CD4-positive, alpha-beta T cell treated with Interleukin-2 at 100 ng/mL for 4 hours (primary cell): ENCODE measurements at places on chromosomes 7 and 10.

DNA sequence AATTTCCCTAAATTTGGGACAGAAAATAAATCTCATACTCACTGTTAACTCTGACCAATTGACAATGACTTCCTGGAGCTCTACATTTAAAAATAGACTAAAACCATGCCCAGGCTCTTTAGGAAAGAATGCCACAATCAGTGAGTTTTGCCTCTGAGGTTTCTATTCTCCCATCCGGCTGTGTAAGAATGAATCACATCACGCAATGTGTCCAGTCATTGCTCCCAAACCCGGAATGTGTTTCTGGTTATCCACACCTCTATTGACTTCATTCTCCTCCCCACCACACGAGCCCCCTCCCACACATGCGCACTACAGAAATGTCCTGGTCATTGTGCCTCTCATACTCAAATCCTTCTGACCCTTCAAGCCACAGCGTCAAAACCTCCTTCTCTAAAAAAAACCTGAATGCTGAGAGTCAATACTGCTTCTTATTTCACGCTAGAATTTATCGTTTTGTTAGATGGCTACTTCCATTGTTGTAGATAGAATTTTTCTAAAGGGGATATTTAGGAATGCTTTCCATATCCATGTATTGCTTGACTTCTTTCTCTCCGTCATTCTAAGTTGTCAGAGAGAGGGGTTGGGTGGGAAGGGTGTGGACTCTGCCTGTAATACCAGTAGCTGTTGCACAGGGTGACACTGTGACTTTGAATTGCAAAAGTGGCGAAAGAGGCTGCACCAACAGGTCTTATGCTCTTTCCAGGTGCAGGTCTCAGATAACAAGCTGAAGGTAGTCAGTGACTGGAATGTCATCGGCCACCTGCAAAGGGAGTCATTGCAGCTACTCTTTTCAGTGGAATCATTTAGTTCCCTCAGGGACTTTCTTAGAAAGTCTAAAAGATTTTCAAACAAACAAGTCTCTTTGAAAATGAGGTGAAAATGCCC is 356.6 kb downstream of the PAXIP1 start:
- no peak for DNase-seq

DNA sequence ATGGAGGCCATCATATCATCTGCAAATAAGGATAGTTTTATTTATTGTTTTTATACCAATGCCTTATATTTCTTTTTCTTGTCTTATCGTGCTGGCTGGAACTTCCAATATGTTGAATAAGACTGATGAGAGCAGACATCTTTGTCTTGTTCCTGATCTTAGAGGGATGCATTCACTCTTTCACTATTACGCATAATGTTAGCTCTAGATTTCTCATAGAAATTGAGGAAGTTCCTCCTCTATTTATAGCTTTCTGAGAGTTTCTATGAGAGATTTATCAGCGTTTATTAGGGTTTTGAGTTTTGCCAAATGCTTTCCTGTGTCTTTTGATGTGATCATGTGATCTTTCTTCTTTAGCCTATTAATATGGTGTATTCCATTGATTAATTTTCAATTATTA is 49.3 kb downstream of the COL28A1 start:
- no peak for DNase-seq

DNA sequence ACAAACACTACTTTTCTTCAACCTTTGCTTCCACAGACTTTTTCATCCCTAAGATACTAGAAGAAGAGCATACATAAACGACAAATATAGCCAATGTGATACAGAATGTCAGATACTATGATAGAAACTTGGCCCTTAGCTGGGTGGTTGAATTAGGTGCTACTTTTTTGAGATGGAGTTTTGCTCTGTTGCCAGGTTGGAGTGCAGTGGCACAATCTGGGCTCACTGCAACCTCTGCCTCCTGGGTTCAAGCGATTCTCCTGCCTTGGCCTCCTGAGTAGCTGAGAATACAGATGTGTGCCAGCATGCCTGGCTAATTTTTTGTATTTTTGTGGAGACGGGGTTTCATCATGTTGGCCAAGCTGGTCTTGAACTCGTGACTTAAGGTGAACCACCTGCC is 3.5 kb downstream of the PPIA start:
- DNase-seq = no peak

DNA sequence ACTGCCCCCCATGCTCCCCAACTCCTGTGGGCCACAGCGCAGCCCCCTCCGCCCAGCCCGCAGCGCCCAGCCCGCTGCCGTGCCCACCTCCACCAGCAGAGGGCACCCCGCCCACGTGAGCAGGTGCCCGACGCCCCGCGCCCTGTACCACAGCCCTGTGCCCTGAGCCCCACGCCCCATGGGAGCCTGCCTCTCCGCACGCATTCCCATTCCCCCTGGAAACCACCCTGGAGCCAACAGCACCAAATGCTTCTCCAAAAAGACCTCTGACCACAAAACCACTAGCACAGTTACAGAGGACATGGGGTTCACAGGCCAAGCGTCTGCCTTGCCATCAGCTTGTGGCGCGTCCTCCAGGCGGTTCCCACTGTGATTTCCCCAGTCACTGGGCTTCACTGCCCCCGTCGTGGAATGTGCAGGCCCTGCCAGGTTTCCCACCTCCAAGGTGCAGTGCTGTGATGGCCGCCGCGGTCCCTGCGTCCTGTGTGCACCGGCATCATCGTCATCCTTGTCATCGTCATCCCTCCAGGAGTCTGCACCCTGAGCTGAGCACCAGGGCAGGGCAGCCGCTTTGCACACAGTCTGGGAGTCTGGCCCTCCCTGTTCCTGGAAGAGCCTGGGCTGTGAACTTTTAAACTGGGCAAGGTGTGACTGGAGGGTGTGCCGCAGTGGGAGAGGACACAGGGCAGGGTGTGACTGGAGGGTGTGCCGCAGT is 61.7 kb downstream of the PWWP2B start:
- peak; percentile 59 for DNase-seq

GRCh38 chr10:87887146-87887545 is 23.7 kb downstream of the PTEN start:
- no peak for DNase-seq

DNA sequence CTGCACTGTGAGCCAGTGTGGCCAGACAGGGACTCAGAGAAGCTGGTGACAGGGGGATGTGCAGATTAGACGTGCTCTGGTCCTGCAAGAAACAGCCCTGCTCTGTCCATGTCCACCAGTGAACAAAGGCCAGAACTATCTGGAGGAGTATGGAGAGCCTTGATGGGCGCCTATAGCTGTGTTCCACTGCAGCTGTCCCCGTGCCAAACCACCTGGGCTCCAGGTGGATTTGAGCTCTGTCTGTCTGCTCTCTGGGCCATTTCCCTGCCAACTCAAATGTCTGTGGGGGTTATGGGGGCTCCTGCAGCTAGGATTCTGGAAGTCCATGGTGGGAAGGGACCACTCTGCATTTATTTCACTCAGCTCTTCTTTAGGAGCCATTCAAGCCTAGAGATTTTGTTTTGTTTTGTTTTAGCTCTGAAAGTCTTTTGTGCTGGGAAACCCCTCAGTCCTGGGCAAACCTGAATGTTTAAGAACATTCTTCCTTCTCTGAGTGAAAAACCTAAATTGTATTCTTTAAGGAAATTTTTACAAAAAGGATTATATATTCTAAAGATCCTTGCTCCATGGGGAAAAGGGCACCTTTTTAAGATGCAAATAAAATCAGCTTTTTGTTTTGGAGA is 1039.5 kb upstream of the SORCS1 start:
- DNase-seq = no peak

GRCh38 chr7:114832906-114833595 is 88.8 kb upstream of the MDFIC start:
- no peak for DNase-seq

GRCh38 chr10:111831058-111831457 is 352.5 kb downstream of the GPAM start:
- no peak for DNase-seq

GRCh38 chr7:30983042-30983913 is 19.5 kb downstream of the GHRHR start:
- DNase-seq = peak; percentile 67

DNA sequence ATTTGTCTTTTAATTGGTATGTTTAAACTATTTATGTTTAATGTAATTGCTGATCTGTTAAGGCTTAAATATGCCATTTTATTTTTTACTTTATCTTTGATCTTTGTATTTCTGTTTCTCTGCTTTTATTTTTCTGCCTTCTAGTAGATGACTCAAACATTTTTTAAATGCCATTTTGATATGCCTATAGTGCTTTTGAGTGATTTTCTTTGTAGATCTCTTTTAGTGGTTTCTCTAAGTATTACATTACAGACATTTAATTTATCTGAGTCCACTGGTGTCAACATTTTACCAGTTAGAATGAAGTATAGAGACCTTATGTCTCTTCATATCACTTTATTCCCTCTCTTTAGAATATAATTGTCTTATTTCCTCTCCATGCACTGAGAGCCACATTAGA is 32.7 kb downstream of the IL6 start:
- DNase-seq = no peak

- DNase-seq = no peak
Measured at GRCh38 chr10:23344241-23344841, at the start of gene C10orf67. Gene C10orf67 (minus strand): TSS chr10:23344797. CDS start chr10:23344774, 23 bp downstream.

GRCh38 chr7:296373-296945 is 6.5 kb downstream of the FOXL3 start:
- no peak for DNase-seq

DNA sequence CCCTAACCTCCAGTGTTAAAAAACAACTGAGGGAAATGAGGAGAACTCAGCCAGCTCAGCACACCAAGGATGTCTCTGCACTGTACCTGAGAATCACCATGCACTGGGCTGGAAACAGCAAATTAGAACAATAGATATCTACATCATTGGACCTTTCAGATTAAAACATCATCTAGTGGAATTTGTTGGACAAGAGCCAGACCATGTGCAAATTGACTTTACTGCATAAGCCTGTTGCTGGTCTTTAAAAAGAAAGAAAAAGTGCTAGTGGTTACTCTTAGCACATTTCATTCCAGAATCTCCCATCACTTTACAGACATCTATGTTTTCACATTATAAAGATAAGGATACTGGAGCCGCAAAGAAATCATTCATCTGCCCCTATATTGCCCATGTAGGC is 75.4 kb downstream of the FGFR2 start:
- no peak for DNase-seq

GRCh38 chr10:66337211-66337610 is 588.6 kb upstream of the LRRTM3 start:
- no peak for DNase-seq

GRCh38 chr7:150323682-150324372 is 482 bp upstream of the ACTR3C start:
- DNase-seq = no peak

GRCh38 chr7:102468478-102469350 is 3.9 kb downstream of the LRWD1 start:
- no peak for DNase-seq

DNA sequence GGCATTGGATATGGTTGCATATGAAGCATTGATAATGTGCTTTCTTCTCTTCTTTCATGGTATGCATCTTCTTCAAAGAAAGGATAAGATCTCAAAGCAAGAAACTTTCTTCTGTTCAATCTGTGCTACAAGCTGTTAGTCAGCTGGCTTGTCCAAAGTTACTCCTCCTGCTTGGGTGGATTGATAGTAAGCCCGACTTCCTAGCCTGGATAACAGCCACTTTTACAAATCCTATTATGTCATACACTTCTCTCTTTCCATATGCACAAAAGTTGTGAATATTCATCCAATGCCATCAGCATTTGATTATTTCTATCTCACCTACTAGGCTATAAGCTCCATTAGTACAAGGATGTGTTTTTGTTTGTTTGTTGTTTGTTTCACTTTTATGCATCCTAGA is 891.0 kb upstream of the SORCS1 start:
- DNase-seq = no peak

GRCh38 chr7:87570178-87570577 is 30.5 kb downstream of the ABCB1 start:
- DNase-seq = no peak

DNA sequence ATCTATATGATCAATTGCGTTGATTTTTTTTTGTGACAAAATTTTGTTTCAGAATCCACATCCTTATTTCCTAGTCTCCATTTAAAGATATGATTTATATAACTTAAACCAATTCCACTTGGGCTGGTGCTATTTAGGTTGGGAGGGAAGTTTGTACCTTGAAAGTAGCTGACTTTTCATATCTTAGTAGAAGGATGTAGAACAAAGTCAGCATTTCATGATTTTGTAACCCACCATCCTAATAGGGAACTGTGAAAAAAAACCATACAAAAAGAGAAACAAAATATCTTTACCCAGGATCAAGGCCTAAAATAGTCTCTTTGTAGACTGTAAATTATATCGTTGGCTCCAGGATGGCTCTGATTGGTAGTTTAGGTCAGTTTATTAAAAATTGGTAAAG is 8.3 kb downstream of the HECTD2 start:
- DNase-seq = no peak

- DNase-seq = no peak
Measured at GRCh38 chr7:128801003-128801402, 9.2 kb downstream of the CCDC136 start.

DNA sequence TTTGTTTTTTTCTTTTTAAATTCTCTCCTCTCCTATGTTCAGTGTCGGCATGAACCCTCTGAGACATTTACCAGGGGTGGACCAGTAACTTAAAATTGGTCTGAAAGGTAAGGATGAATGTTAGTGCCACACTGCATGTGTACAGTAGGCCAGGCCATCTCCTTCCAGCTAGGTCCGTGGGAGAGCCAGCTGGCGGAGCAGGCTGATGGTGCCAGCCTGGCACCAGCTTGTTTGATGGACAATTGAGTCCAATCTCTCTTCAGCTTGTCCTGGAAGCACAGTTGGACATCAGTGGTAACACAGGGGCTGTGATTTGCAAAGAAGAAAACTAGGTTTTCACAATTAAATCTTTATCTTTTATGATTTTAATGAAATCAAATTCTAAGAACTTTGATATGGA is 136.5 kb downstream of the CNNM2 start:
- DNase-seq = no peak

- DNase-seq = no peak
Measured at GRCh38 chr10:51170518-51171245, 96.4 kb downstream of the PRKG1 start.

- DNase-seq = no peak
Measured at GRCh38 chr7:2084331-2084730, 148.4 kb downstream of the MAD1L1 start.

- DNase-seq = no peak
Measured at GRCh38 chr10:116861796-116862195, 12.5 kb downstream of the ENO4 start.

DNA sequence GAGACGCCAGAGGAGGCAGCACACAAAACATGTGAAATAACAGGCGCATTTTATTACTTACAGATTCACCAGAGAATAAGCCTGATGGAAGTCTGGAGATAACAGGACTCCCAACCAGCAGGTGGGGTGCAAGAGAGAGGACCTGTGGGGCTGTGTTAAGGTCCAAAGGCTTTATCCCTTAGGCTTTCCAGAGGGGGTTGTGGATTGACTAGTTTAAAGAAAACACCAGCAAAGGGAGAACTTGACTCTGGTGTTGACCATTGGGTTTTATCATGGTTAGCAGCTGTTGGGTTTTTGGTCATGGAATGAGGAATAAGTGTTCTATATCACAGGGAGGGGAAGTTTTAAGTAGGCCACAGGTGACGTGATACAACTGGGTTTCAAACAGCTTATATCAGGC is 1.6 kb upstream of the CRPPA start:
- DNase-seq = no peak

- peak; percentile 41 for DNase-seq
Measured at GRCh38 chr7:38178695-38179344, 775 bp downstream of the STARD3NL start.

- DNase-seq = no peak
Measured at GRCh38 chr7:123935436-123936381, 10.7 kb downstream of the SPAM1 start.
